ENCODE measurements at places on chromosomes 7 and 10.
A peak's percentile ranks its signal among the peaks of the same experiment; 100 is the strongest.

DNA sequence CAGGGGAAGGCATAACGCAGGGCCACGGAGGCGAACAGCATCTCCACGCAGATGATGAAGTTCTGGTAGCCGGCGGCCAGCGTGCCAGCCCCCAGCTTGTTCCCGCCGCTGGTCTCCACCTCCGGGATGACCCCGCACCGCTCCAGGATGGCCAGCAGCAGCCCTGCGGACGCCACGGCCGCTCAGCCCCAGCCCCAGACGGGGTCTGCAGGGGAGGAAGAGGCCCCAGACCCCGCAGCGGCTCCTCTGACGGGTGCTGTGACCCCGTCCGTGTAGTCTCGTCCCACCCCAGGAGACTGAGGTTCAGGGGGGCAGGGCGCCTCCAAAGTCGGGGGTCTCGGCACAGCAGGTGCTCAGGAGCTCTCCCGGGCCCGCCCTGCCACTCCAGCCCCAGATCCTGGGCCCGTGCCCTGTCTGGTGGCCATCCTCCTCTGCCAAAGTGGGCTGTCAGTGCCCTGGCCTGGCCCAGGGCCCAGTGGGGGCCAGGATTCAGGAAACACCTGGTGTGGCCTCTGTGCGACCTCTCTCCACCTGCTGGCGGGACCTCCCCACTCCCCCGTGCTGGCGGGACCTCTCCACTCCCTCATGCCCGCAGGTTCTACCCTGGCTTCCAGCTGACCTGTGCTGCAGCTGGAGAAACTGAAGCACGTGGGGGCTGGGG is 8.1 kb downstream of the TMEM184A start:
- no peak for DNase-seq

GRCh38 chr10:104324221-104324686 is 14.0 kb downstream of the ITPRIP start:
- DNase-seq, result peak; percentile 34

GRCh38 chr10:5896208-5897052 is 6.4 kb downstream of the FBH1 start:
- no peak for DNase-seq

DNA sequence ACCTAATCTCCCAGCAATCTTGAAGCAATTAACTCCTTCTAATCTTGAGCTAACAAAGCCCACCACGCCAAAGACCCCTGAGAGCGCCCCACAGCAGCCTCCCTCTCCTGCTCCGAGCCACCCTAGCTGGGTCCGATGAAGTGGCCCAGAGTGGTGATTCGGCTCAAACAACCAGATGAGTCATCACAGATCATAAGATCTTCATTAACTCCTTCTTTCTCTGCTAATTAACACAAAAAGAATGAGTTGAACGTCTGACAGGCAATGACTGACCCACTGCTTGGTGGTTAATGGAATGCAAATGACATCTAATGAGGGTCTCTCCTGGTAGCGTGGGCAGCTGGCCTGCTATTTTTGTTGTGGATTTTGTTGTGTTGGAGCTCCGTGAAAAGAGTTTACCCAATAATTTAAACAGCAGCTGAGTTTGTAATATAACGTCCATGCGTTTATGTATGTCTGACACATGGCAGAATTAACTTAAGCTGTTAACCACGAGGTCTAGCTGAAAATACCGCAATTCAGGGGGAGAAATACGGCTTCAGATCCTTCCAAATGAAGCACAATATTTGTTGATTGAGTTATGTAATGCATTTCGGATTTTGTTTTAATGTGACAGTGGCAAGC is 161.4 kb downstream of the RAB11FIP2 start:
- DNase-seq, result no peak

DNA sequence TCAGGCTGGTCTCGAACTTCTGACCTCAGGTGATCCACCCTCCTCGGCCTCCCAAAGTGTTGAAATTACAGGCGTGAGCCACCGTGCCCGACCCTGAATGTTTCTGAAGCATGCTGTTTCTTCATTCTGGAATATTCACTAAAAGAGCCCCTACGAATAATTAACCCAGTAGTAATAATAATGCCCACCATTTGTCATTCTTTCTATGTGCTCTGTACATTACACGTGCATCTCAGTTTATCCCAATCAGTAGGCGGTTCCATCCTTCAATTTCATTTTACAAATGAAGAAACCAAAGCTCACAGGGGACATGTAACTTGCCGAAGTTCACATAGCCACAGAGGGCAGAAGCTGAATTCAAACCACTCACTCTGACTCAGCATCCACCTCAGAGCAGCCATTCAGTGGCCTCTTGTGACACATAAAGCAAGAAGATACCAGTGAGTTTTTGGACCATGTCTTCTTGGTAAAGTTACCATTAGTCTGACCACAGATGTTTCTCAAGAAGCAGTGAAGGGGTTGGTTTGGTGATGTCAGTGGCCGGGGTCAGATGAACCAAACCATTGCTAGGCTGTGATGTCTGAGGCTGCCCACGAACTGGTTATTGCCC is 71.9 kb upstream of the DUSP5 start:
- DNase-seq, result peak; percentile 68
